NCI-H1417 (cell line): ENCODE measurements at places on chromosomes 2 and 18.

DNA sequence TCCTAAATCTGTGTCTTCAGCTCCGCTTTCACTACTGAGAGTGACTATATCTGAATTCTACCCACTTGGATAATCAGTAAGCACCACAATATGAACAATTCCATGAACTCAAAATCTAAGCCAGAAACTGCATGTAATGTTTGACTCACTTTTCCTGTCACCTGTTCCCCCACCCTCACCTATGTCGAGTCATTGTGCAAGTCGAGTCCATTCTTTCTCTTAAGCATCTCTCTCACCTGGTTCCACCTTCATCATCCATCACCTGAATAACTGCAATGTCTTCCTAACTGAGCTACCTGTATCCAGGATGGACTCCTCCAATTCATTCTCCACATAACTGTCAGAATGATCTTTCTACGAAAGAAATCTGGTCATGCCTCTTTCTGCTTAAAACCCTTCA, 58.2 kb downstream of the PPP1R1C start:
- DNase-seq = no peak

DNA sequence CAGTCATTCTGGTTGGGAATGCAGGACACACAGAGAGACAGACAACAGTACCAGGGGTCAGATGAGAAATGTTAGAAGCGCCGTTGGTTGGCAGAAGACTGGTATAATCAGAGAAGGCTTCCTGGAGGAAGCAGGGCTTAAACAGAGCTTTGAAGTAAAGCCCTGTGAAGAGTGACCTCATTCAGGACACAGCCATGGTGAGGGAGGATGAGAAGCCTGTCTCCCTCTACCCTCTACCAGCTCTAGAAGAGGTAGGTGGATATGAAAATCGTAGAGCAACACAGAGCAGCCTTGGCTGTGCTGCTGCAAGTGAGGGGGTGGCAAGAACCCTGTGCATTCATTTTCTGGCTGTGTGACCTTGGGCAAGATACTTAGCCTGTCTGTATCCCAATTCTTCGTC, 14.2 kb downstream of the TET3 start:
- no peak for DNase-seq

GRCh38 chr2:69954084-69954483, 7.3 kb downstream of the ASPRV1 start:
- DNase-seq = no peak

DNA sequence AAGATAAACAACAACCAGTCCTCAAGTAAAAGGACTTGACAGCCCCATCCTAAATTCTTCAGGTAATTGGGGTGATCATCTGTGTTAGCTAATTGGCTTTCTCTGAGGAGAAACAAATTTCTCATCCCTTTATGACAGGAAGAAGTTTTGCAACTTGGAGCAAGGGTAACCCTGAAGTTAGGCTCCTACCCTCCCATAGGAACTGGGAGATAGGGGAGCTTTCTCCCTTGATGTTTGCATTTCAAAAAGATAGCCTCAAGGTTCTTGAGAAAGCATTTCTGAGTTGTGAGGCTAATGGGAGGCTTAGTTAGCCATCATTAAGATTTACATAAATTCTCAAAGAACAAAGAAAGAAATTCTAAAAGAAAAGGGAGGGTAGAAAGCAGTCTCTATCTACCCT, 95.4 kb downstream of the MAP2 start:
- no peak for DNase-seq

- DNase-seq = peak; percentile 7
These were observed 81.0 kb downstream of the SP3 start for GRCh38 chr2:173884025-173884802.

- no peak for DNase-seq
These were observed 360.3 kb upstream of the SPHKAP start for GRCh38 chr2:228541789-228542188.

DNA sequence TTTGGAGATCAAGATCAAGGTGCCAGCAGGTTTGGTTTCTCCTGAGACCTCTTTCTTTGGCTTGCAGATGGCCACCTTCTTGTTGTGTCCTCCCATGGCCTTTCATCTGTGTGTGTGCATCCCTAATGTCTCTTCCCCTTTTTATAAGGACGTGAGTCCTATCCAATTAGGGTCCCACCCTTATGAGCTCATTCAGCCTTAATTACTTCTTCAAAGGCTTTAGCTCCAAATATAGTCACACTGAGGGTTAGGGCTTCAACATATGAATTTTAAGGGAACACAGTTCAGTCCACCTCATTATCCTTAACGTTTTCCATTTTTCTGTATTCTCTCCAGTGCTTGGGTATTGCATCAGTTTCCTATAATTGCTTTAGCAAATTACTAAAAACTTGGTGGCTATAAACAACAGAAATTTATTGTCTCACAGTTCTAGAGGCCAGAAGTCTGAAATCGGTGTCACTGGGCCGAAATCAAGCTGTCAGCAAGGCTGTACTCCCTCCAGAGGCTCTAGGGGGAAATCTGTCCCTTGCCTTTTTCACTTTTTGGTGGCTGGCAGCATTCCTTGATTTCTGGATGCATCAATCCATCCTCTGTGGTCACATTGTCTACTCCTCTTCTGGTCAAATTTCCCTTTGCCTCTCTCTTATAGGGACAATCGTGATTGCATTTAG, 34.1 kb downstream of the CDC42EP3 start:
- no peak for DNase-seq

DNA sequence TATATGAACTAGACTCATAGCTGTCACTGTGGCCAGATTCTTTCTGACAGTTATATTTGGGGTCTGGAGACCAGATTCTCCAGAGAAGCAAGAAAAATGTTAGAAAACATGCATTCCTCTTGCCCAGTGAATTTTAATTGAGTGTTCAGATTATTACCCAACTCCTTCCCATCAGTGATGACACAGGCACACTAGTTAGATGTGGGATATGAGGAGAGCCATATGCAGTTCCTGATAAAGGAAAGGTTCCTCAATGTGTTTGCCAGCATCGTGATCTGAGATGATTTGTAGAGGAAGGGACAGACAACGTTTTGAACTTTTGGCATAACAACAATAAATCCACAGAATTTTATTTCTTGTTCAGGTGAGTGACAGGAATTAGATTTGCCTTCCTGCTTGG, 308.6 kb downstream of the PIEZO2 start:
- no peak for DNase-seq

DNA sequence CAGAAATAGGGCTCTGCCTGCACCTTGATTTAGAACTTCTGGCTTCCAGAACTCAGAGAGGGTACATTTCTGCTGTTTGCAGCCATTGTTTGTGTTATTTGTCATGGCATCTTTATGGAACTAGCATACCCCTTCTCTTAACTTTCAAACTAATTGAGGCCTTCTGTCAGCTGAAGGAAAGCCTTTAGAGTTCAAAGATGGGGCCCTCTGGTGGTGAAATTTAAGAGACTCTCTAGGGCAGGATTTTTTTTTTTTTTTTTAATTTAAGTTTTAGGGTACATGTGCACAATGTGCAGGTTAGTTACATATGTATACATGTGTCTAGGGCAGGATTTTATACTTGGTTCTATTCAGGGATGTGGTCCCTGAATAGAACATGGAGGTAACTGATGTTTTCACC, 260.6 kb upstream of the LINC00305 start:
- peak; percentile 33 for DNase-seq

DNA sequence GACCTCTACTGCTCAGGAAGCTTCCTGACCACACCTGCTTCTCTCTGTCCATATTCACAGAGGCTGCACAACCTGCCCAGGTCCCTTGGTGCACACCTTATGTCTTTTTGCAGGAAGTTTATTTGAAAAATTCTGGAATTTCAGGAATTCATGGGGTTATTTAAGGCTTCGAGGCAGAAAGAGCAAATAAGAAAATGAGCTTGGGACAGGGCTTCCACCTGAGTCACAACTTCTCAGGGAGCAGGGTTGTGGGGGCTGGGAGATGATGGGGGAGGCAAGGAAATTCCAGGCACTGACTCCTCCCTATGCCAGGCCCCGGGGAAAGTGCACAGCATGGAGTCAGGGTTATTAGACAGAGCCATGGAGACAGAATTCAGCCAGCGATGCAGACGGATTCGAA, 57.7 kb downstream of the INHBB start:
- DNase-seq = no peak

DNA sequence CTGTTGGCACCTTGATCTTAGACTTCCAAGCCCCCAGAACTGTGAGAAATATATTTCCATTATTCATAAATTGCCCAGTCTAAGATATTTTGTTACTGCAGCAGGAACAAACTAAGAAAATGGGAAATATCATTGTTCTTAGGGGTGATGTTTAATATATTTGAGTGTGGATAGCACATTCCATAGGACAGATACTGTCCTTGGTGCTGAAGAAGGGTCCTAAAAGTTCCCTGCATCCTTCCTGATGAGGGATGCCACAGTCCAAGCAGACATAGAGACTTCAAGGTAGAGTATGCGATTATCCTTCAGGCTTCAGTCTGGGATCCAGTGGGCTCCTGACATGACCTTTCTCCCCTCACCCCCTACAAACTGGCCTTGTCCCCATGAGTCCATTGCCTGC, 689.0 kb downstream of the TDRD15 start:
- no peak for DNase-seq

DNA sequence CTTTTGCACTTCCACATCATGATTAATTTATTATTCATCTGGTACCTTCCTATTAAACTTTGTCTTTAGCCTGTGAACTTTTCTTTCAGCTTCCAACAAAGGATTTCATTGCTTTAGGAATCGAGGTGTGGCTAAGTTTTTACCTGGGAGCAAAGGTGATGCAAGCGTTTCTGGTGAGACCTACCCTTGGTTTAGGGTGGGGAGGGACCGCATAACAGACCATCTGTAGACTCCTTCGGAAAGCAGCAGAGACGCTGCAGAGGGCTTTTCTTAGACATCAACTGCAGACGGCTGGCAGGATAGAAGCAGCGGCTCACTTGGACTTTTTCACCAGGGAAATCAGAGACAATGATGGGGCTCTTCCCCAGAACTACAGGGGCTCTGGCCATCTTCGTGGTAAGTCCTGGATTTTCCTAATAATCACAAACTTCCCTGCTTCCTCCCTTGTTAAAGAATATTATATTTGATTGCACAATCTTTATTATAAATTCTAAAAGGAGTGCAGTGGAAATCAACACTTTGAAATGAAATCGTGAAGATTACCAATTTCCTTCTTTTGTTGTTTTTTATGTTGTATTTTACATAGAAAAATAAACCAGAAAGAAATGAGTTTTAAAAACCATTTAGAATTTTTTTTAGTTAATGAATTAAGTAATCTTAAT, at the start of gene DSG3:
Gene DSG3 (plus strand): TSS at position 212 of the 662 bp plus-strand sequence. CDS start 137 bp downstream, at position 349.
- no peak for DNase-seq

DNA sequence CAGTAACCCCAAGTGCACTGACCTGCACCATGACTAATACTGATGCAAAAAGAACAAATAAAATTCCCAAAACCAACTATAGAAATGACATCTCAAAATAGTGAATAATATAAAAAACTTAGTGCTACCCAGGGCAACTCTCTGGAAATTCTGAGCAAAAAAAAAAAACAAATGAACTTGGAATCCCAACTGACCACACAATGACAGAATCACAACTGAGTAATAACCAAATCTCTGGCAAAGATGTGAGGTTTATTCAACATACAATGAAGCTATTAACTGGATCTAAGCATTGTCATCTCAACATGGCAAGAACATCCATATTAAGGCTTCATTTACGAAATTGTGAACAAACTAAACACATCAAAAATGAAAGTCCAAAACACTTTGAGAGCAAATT, 22.7 kb downstream of the EXOC6B start:
- DNase-seq = no peak

GRCh38 chr2:95174031-95174542, 8.5 kb downstream of the ZNF2 start:
- no peak for DNase-seq

DNA sequence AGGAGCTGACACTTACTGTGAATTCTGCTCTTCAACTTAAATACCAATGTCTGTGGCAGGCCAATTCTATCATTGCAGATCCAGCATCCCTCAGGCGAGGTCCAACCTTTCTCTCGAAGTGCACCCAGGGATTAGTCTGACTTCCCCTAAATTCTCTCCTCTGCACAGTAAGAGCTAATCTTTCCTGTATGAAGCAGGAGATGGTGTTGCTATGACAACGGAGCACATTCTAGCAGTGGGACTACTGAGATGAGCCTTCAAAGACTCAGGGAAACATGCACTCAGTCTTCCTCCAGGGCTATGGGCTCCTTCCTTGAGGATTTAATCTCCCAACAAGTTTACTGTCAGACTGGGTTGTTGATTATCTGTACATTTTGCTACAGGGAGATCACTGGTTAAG, 176.3 kb downstream of the NOL4 start:
- no peak for DNase-seq

GRCh38 chr18:24595561-24596031, 135.2 kb downstream of the HRH4 start:
- DNase-seq = no peak

GRCh38 chr18:70228536-70228935, 23.0 kb upstream of the RTTN start:
- DNase-seq = no peak

- no peak for DNase-seq
These were observed 54.5 kb downstream of the PARD6G start for GRCh38 chr18:80192653-80193385.

DNA sequence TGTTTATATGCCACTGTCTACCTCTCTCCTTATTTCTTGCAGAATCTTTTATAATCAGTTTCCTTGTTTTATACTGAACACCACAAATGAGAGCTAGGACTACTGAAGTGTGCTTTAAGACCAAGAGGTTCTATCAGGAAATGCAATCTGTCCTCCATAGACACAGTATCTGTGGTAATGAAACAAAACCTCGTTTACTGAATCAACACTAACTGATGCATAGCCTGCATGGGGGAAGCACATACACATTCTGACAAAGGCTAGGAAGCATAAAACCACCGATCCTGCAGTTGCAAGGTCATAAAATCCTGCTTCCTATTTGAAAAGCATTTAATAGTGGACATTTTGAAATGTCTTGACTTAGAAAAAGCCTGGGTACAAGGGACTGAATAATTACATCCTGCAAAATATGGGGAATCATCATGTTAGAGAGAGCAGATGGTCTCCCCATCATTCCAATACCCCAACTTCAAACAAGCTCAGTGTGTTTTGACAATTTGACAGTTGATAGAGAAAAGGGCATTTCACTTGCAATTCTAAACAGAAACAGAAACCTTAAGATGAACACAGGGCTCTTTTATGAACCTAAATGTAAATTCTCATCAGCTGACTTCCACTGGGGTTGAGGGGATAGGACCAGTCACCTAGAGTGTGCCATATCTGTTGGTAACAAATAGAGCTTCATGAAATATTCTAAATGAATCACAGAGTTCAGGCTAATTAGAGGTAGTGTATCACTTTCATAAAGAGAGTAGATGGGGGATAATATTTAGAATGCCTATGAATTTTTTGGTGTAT, 1845.6 kb upstream of the PIK3C3 start:
- peak; percentile 2 for DNase-seq

GRCh38 chr2:86441392-86441881, 266 bp downstream of the KDM3A start:
- DNase-seq = peak; percentile 32

DNA sequence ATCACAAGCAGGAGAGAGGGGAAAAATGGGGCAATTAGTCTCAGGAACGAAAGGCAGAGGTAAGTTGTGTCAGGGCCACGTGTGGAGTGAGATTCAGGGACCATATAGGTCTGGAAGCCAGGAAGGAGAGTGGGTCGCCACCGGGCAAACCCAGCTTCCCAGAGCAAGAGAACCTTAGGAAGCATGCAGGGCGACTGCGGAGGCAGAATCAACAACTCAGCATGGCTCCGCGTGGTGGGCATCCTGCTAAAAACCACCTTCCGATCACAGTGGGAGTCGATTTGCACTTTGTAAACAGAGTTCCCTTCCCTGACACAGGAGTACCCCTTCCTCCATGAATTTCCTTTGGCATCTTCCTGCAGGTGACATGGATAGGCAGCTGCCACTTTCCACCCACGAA, 114.6 kb downstream of the TTC32 start:
- DNase-seq = no peak
